ENCODE measurements at places on chromosomes 4 and X. TPM values are rescaled to one million over a fixed set of nuclear protein-coding genes. Genes with fewer than 3 reads are reported as not detected.

- DNase-seq: no peak
- no peak overlapping the region for H3K4me3 ChIP-seq
- H3K4me1 ChIP-seq: no peaks in the 10 kb centered on the region
- H3K36me3 ChIP-seq: no peaks in the 10 kb centered on the region
- no peaks in the 10 kb centered on the region for H3K27me3 ChIP-seq
These were observed 330.4 kb upstream of the SFRP2 start for GRCh38 chr4:154119317-154119716.

DCHS2 gene
- total RNA-seq: 0.12 TPM

IL2 gene
- total RNA-seq: not detected

DNA sequence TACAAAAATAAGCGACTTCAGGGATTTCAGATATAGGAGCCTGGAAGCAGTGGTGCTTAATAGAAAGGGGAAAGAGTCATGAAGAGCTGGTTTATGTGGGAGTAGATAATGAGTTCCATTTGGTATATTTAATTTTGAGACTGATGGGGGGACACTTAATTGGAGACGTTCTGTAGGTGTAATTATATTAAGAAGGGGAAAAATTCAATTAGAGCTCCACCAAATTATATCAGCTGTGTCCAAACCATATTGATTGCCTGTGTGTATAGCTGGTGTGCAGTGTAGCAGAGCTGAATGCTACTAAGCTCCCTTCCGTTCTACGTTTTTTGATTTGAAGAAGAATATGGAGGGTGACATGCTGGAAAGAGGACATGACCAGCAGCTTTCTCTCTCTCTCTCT, 282.3 kb downstream of the DMD start:
- H3K36me3 ChIP-seq: no peaks in the 10 kb centered on the region
- no peak overlapping the region for H3K4me3 ChIP-seq
- no peaks in the 10 kb centered on the region for H3K27me3 ChIP-seq
- DNase-seq: no peak
- H3K4me1 ChIP-seq: no peaks in the 10 kb centered on the region
- H3K27ac ChIP-seq: no peak overlapping the region

- H3K36me3 ChIP-seq: no peaks in the 10 kb centered on the region
- H3K27me3 ChIP-seq: no peaks in the 10 kb centered on the region
- DNase-seq: no peak
- H3K4me3 ChIP-seq: no peak overlapping the region
- peaks cover 25% of the 10 kb centered on the region for H3K4me1 ChIP-seq
These were observed 42.4 kb downstream of the KDM6A start for GRCh38 chrX:44915361-44915868.

- peaks cover 10% of the 10 kb centered on the region for H3K27me3 ChIP-seq
- peaks cover 23% of the 10 kb centered on the region for H3K36me3 ChIP-seq
- peaks cover 4% of the 10 kb centered on the region for H3K4me1 ChIP-seq
- no peak for DNase-seq
- H3K4me3 ChIP-seq: no peak overlapping the region
These were observed 7.5 kb upstream of the TIMP1 start for GRCh38 chrX:47574547-47575301.

GAR1 gene
- total RNA-seq: 11.2 TPM

PCYT1B gene
- 0.85 TPM for total RNA-seq

Measured in left lung (tissue), 14 donors.